ENCODE measurements at places on chromosomes 2 and 18.

GRCh38 chr2:133843091-133843490 lies 274.8 kb upstream of the NCKAP5 start:
- no peak for DNase-seq

DNA sequence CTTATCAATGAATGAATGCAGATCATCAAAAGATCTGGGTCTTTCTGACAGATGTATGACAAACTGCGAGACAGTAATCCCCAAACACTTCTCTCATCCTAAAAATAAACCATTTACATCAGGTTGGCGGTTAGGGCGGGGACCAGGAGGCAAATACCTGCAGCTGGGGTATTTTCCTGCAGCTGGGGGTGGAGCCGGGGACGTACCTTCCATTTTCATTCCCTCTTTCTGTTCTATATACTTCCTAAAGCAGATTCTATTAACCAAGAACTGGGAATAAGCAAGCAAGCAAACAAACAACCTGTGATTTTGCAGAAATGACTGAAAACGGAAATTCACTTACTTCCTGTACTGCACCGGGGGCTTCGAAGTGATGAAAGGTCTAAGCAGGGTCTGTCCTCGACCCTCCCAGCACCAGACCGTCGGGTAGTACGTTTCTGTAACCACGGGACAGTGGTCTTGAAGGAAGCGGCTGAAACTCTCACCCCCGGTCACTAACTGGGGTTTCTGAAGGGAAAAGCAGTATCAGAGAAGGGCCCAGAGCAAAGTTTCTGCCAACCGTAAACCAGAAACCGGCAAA lies 1.2 kb downstream of the ABHD3 start:
- no peak for DNase-seq

DNA sequence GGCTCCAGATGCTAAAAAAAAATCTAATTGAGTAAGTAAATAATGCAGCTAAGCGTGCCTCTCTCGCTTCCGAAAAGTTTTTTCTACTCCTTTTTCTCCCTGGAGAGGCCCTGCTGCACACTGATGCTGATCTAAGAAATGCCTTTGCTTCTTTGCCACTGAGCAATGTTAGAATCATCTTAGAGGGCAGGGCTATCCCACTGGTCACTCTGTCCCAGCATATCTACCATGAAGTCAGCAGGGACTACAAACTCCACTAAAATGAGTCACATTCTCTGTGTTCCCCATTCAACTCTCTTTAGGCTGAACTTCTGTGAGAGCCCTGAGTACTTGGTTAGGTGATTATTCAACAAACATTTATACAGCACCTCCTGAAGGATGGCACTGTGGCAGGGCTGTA lies 127.6 kb upstream of the LYPD1 start:
- no peak for DNase-seq

DNA sequence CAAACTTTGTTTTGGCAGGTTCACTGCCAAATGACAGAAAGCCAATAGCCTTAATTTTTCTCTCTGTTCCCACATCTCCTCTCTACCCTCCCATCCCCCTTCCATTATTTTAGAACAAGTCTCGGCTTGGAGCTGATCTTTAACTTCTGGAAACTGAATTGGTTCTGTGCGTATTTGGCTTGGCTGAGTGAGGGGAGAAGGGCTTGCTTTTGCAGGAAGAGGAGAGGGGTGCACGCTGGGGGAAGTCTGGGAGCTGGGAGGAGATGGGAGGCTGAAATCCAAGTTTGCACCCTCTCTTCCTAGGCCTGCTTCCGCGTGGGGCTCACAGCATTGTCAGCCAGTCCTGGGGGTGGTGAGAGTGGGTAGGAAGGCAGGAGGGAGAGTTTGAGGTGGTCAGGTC lies 176.1 kb upstream of the SPRED2 start:
- no peak for DNase-seq

DNA sequence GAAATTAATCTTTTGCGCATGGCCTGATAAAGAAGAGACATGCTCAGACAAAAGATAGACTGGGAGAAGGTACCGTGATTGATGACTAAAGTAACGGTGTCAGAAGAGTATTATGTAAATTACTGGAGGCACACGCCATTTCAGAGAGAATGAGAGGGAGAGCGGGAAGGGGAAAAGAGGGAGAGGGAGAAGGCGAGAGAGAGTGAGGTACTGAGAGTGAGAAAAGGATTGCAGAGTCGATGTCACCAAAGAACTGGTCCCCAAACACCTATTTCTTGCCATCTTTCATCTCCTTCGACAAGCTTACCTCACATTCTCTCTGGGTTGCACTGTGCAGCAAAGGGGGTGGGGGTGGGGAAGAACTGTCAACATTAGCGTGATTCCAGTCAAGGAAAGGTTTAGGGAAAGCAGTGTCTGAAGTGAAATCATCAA lies 673.7 kb downstream of the BCL11A start:
- no peak for DNase-seq

GRCh38 chr18:7727361-7728076 lies 160.4 kb downstream of the PTPRM start:
- no peak for DNase-seq

DNA sequence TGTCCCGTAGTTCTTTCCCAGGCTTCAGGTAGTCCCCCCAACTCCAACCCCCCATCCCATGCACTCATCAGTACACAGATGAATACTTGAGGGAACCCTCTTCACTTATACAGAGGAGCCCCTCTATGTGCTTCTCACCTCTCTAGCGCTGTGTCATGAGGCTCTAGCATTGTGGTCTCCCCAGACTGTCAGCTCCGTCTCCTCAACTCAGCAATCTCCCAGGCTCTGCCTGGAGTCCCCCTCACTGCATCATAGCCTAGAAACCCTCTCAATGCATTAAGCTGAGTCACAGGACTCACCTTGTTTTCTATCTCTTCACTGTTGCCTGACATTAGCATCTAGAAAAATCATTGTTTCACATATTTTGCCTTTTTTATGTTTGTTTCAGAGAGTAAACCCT lies 20.2 kb upstream of the PRKCE start:
- DNase-seq = no peak

DNA sequence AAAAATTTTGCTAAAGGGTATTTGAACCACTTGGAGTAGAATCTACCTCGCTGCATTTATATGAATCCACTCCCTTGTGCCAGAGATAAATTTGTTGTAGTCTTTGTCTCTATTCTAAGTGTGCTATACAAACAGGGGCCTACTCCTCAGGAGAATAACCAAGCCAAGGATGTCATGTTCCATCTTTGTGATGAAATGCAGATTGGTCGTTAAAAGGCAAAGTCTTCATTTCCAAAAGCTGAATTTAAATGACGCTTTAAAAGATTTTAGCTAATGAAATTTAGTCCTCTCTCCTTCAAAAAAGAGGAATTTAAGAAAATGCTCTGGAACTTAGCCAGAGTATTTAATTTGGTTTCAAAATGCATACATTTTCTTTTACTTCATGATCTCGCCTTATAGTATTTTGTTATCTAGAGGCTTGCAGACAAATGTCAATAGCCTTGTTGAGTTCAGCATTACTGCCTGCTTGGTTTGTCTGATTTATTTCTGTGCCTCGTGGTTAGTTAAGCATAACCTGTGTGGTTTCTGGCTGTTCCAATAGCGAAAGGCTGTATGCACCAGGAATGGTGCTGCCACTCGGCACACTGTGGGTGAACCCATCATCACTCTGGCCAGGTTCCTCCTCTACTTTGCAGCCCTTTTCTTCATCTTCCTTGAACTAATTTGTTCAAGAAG lies 417.6 kb downstream of the ZNF521 start:
- no peak for DNase-seq

- no peak for DNase-seq
Observed at GRCh38 chr2:126914811-126915500, 16.3 kb downstream of the TEX51 start.

DNA sequence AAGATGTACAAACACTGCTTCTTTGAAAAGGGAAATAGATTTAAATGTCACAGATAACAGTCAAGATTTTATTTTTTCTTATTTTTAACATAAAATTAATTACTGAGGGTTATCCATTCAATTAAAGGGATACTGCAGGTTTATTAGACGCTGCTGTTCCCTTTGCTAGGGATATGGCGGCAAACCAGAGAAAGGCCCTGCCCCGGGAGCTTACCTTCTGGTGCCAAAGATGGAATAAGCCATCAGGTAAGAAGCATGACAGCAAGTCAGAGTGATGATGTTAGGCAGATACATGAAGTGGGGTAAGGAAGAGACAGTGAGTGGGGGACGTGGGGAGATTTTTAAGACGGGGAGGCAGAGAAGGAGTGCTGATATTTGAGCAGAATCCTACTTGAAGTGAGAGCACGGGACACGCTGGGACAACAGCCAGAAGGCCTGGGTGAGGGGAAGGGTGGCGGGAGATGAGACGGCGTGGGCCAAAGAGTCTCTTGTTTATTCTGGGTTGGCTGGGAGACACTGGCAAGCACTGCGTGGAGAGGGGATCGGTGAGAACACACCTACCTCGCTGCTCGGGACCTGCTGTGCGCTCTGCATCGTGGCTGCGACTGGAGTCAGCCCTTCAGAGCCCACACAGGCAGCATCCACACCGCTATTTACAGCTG lies 250.5 kb upstream of the TMEM200C start:
- no peak for DNase-seq

DNA sequence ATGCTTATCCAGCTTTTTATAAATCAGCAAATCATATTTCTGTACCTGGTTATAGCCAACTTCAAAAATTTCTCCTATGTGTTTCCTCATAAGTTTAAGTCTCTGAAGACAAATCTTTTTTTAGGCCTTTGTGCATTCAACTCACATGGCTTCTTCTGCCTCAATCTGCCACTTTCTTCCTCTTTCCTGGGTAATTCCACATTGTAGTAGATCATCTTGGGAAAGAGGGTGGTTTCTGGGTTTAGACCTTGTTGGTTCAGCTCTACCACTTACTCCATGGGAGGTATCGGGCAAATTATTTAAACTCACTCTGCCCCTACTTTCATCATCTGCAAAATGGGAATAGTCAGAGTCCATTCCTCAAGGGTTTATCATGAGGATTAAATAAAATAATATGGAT lies 707.0 kb upstream of the ZEB2 start:
- no peak for DNase-seq

DNA sequence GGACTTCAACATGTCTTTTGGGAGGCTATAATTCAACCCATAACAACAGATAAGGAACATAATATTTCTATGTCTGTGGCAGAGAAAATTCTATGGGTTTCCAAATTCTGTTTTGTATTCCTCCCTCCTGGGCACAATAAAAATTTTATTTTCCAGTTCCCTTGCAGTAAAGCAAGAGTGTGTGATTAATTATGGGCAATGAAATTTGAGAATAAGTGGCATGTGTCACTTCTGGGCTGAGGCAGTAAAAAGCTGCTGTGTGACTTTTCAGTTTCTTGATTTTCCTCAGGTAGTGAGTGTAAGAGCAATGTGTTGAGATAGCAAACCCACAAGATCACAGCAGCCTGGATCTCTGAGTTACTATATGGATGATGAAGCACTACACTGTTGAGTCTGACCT lies 216.4 kb downstream of the MEIS1 start:
- no peak for DNase-seq

Measured in common myeloid progenitor, CD34-positive (primary cell).